ENCODE measurements at places on chromosomes 2 and 18.

DNA sequence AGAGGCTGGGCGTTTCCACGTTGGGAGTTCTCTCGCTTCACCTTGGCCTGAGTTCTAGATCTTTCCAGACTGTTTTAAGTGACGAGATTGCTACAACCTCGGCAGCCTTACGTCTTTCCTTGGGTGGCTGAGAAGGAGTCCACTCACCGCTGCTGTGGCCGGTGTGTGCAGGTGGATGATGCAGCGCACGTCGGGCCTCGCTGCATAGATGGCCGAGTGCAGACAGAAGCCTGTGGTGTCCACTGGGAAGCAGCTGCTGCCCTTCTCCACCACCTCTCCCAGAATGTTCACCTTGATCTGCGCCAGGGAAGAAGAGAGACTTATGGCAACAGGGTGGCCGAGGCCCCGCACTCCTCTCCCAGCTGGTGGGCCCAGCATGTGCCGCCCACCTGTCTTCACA is 75.7 kb downstream of the ADD2 start:
- H3K27ac ChIP-seq: no peak overlapping the region
- no peak for DNase-seq
- H3K4me3 ChIP-seq: no peak overlapping the region
- H3K36me3 ChIP-seq: peaks cover 49% of the 10 kb centered on the region
- no peaks in the 10 kb centered on the region for H3K4me1 ChIP-seq

GRCh38 chr2:165913636-165914035 is 39.9 kb downstream of the TTC21B start:
- H3K27me3 ChIP-seq: no peaks in the 10 kb centered on the region
- H3K27ac ChIP-seq: no peak overlapping the region
- DNase-seq: no peak

GRCh38 chr2:137981112-137981656 is 16.9 kb downstream of the HNMT start:
- DNase-seq: no peak
- no peak overlapping the region for H3K4me3 ChIP-seq
- H3K27ac ChIP-seq: no peak overlapping the region
- H3K36me3 ChIP-seq: no peaks in the 10 kb centered on the region
- no peaks in the 10 kb centered on the region for H3K4me1 ChIP-seq

- H3K36me3 ChIP-seq: peaks cover 5% of the 10 kb centered on the region
- no peak for DNase-seq
- H3K4me1 ChIP-seq: no peaks in the 10 kb centered on the region
- no peak overlapping the region for H3K27ac ChIP-seq
Observed at GRCh38 chr18:9380621-9381395, 46.2 kb downstream of the TWSG1 start.

DNA sequence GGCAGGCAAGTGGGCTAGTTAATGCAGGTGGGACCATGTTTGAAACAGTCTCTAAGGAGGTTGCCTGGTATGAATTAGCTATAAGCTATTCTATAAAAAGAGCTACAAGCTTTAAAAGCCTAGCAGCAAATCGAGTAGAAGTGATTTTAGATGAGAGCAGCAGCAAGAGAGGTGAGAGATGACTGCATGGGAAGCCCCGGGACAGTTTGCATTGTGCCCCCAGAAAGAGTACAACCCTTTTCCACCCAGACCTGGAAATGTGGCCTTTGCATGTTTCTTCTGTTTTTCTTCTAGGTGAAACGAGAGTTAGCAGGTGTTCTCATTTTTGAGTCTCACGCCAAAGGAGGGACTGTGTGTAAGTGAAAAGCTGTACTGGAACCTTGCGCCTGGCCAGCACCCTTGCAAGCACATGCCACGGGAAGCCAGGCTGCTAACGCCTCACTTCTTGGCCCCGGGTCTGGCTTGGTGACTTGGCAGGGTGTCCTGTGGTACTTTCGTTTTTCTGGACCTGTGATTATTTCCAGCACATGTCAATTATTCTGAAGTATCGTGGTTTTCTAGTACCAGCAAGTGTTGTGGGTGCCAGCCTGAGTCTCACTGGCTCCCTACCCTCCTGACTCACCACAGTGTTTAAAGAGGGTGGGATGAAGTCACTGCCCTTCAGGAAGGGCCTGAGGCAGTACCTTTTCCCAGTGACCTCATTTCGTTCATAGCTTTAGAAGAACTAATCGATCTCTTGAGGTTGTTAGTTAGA is 90.3 kb upstream of the MAP3K20 start:
- H3K4me3 ChIP-seq: no peak overlapping the region
- no peaks in the 10 kb centered on the region for H3K36me3 ChIP-seq
- H3K27ac ChIP-seq: no peak overlapping the region
- peaks cover 12% of the 10 kb centered on the region for H3K27me3 ChIP-seq
- H3K4me1 ChIP-seq: no peaks in the 10 kb centered on the region
- no peak for DNase-seq

Measured in activated B cell treated with CpG ODN at 0.5 μM for 24 hours (primary cell).